ENCODE measurements at places on chromosomes 16 and 17.
A peak's percentile ranks its signal among the peaks of the same experiment; 100 is the strongest.

GRCh38 chr16:89122322-89122851 is 28.7 kb downstream of the ACSF3 start:
- peak; percentile 59 for DNase-seq

DNA sequence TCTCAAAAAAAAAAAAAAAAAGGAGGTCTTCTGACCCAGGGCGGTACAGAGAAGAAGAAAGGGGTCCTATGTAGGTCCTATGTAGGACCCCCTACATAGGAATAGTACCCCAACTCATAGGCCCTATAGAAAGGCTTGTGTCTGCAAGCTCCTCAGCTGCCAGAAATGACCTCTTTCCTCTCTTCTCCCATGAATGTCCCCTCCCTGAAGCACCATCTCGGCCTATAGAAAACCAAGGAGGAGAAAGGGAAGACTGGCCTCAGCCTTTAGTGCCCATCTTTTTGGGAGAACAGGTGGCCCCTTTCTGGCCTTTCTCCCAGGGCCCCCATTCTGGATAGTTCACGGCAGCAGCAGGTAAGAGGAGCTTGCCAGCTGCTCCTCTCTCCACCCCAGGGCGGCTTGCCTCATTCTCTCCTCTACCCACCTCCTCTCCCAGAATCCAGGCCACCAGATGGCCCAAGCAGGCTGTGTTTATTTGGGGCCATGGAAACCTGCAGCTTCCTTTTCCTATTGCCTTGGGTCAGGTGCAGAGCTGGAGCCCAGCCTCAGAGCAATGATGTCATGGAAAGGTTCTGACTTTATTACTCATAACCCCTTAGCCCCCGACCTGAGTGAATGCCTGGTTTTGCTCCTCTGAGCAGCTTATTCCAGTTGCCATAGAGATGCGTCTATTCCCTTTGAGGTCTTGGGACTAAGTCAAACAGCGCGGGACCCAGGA is 1.6 kb upstream of the MRPL58 start:
- DNase-seq: no peak

DNA sequence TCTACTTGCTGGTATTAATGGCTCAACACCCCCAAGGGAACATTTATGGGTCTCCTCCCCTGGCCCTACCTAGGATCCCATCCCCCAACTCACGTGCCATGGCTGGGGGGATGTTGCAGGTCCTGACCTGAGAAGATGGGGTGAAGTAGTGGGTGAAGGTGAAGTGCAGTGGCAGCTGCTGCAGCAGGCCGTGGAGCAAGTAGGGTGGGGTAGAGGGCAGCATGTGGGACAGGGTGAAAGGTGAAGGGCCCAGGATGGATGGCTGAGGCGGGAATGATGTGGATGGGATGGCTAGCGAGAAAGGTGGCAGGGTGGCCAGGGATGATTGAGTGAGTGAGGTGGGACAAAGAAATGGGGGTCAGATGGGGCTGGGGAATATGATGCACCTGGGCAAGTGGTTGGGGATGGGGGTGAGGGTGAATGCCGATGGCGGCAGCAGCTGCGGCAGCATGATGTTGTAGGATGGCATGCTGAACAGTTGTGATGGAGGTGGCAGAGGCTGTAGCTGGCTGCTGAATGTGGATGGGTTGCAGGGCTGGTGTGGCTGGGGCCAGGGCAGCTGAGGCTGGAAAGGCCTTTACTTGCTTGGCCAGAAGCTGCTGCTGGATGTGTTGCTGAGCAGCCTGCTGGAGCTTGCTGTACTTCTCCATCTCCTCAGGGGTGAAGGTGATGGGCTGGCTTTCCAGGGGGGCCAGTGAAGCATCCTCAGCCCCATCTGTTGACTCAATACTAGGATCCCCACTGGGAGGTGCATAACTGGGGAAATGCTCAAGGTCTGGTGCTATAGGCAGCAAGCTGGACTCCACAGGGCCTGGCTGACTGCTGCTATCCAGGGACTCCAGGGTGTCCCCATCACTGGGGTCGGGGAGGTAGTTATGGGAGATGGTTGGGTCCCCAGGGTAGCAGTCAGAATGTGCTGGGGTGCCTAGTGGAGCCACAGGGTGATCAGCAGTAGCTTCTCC is 8.3 kb upstream of the ITGA2B start:
- DNase-seq: no peak

DNA sequence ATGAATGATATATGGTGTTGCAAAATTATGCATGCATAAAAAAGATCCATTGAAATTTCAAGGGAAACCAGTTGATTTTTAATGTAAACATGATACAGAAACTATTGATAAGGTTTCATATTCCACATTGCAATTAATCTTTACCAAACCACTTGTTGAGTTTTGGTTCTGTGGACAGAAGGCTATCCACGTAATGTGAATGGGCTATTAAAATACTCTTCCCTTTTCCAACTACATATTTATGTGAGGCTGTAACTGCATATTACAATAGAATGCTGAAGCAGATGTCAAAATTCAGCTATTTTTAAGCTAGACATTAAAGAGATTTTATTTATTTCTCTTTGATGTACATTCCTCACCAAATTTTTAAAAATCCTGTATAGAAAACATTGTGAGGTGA is 33.7 kb upstream of the VPS4A start:
- no peak for DNase-seq

DNA sequence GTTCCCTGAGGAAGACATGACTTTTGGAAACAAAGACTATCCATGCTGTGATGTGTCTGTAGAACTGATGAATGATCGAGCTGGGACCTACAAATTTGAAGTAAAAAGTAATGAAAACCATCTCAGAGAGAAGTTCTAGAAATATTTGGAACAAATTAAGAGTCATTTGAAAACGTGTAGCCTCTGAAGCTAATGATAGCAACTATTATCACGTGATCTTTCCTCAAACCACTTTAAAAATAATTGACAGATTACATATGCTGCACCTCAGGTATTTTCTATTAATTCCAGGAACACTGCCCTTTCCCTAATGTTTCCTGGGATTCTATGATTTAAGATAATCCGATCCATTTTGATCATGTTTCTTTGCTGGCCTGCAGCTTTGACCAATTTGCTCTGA is 990.3 kb downstream of the CDH8 start:
- no peak for DNase-seq

DNA sequence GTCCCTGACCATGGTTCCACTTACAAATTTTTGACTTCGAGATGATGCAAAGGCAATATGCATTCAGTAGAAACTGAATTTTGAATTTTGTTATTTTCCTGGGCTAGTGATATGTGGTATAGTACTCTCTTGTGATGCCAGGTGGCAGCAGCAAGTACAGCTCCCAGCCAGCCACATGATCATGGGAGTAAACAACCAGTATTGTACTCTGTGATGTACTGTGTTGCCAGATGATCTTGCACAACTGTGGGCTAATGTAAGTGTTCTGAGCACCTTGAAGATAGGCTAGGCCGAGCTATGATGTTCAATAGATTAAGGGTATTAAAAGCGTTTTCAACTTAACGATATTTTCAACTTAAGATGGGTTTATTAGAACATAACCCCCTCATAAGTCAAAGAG is 250.8 kb downstream of the STX8 start:
- no peak for DNase-seq

- no peak for DNase-seq
These were observed 39.8 kb downstream of the KSR1 start for GRCh38 chr17:27496005-27496404.

- no peak for DNase-seq
These were observed 87.8 kb downstream of the PLXDC1 start for GRCh38 chr17:39063681-39064069.

GRCh38 chr17:30524847-30525246 is 47.6 kb downstream of the GOSR1 start:
- DNase-seq: no peak

DNA sequence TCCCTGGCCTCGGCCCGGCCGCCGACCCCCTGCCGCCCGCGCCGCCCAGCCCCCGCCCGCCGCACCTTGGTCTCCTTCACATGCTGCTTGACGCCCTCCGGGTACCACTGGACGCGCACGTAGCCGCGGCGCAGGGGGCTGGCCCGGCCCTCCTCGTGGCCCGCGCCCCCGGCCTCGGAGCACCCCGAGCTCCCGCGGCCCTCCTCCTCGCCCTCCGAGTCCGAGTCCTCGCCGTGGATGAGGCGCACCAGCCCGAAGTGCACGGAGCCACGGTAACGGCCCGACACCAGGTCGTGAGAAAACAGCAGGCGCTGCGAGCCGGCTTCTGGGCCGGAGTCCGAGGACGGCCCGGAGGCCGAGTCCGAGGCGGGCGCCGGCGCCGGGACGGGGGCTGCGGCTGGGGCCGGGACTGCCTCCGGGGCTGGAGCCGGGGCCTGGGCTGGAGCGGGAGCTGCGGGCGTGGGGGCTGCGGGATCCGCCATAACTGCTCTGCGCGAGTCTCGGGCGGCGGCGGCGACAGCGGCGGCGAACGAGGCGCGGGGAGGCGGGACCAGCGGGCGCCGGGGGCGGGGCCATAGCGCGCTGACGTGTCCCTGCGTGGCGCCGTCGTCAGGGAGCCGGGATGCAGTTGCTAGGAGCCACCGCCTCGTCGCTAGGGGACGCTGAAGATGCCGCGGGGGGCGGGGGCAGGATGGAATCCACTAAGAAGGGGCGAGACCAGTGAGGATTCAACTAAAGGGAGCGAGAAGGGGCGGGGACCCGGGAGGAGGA is at the start of gene UBE2O:
Gene UBE2O, minus strand, starts transcription at position 493 of the 771 bp plus-strand sequence. Its CDS starts 11 bp downstream, at position 482.
- peak; percentile 85 for DNase-seq

GRCh38 chr16:72203401-72203800 is 31.4 kb upstream of the PMFBP1 start:
- no peak for DNase-seq

Measured in activated CD4-positive, alpha-beta T cell treated with anti-CD3 and anti-CD28 coated beads for 1 hour (primary cell).